Activated CD4-positive, alpha-beta T cell treated with anti-CD3 and anti-CD28 coated beads for 4 hours (primary cell): ENCODE measurements at places on chromosomes 5 and 9.

- DNase-seq = no peak
Measured at GRCh38 chr5:113489299-113489698, 1.0 kb upstream of the MCC start.

- no peak for DNase-seq
Measured at GRCh38 chr9:85268131-85268530, 473.6 kb downstream of the AGTPBP1 start.

DNA sequence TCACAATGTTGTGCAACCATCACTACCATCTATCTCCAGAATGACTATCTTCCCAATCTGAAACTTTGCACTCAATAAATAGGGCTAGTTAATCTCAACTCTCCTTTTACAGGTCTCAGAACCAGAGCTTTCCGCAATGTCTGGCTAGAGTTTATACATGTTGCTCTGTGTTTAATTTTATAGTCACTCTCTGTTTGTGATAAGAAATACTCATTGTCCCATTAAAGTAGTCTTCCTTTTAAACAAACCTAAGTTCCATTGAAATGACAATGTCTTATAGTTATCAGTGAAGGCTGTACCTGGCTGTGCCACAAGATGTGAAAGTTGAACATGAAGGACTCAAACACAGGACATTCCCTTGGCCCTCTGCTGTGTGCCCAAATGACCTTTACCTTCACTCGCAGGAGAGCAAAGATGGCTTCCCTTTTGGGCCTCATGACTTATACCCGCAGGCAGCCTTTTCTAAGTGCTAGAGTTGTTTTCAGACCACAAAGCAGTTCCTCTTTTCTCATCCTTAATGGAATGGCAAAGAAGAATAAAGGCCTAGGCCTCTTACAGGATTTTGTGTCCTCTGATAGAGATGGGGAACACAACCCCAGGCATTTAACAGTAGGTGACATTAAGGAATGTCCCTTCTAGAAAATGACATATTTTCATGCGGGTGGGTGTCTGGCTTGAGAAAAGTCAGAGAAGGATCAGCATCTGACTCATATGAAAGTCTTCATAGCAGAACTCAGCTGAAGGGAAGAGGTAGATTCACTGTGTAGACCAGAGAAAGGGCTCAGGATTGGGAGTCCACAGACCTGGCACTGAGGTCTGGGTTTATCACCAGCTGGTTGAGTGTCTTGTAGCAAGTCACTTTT lies 69.6 kb upstream of the ATP10B start:
- DNase-seq = no peak

- DNase-seq = no peak
Measured at GRCh38 chr5:79806741-79807140, 117.1 kb downstream of the CMYA5 start.

DNA sequence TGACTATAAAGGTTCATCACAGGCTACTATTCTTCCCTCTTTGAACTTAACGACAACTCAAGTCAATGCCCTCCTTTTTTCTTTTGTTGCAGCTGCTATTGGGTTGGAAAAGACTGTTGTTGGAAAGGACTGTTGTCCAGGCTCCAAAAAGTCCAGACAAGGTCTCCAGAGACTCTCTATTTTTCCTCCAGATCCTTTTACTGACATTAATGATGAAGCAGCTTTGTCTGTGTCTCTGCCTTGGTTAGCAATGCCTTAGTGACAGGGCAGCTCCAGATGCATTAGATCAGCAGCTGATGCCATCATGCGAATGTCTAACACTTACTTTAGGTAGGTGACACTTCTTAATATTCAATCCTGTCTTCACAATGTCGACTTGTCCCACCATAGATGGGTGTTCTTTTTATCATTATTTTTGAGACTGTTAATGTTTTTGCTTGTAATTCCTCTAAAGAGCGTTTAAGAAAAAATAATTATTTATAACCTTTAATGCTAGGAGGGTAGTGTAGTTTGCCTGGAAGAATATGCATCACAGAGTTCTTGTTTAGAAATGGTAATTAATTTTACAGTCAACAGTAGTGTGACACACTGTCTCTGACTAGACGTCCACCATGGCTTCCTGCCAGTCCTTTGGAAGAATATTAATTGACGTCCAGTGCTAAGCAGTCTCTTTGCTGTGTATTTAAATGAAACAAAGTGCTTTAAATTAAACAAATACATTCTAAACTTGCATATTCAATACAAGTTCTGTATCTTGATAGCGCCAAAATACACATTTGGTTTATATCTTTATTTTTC lies 492.2 kb downstream of the NR2F1-AS1 start:
- no peak for DNase-seq

DNA sequence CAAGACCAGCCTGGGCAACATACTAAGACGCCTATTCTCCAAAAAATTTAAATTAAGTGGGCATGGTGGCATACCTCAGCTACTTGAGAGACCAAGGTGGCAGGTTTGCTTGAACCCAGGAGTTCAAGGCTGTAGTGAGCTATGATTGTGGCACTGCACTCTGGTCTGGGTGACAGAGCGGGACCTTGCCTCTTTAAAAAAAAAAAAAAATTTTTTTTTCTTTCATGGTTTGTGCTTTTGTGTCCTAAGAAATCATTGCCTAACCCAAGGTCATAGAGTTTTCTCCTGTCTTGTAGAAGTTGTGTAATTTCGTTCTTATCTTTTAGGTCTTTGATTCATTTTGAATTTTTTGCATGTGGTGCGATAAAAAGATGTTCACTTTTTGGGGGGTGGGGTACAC lies 12.3 kb downstream of the GPBP1 start:
- DNase-seq = no peak

DNA sequence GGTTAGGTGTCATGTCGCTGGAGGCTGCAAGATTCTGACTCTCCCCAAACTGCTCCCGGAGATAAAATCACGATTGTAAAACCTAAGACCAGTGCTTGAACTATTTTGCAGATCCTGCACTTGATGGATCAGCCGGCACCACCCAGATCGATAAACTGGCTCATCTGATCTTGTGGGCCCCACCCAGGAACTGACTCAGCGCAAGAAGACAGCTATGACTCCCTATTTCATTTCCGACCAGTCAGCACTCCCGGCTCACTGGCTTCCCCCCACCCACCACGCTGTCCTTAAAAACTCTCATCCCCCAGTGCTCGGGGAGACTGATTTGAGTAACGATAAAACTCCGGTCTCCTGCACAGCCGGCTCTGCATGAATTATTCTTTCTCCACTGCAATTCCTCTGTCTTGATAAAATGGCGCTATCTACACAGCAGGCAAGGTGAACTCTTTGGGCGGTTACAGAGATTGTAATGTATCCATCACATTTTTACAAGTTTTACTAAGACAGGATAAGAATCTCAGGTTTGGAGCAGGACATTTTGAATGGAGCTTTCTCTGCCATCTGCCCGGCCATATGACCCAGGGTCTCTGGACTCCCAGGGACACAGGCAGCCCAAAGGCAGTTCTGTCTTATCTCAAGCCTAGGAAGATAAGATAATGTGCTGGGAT lies 10.6 kb upstream of the PPP1R26 start:
- peak; percentile 57 for DNase-seq

DNA sequence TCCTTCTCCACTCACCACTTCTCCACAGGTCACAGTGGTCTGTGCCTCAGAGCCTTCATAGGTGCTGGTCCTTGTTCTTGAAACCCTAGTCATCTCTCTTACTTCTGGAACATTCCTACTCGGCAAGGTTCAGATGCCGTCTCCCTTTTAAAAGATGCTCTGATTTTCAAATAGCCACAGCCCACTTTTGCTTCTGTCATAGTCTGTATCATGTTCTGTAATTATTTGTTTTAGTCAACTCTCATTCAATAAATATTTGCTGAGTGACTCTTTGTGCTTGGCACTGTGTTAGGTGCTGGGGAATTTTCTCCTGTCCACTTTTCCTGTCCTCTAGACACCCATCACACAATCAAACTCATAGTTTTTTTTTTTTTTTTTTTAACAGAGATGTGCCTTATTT lies 181.3 kb upstream of the IL12B start:
- DNase-seq = no peak

- DNase-seq = peak; percentile 16
Measured at GRCh38 chr5:157025093-157025698, 33.7 kb downstream of the HAVCR1 start.

- no peak for DNase-seq
Measured at GRCh38 chr5:151052836-151053235, 28.0 kb downstream of the TNIP1 start.

DNA sequence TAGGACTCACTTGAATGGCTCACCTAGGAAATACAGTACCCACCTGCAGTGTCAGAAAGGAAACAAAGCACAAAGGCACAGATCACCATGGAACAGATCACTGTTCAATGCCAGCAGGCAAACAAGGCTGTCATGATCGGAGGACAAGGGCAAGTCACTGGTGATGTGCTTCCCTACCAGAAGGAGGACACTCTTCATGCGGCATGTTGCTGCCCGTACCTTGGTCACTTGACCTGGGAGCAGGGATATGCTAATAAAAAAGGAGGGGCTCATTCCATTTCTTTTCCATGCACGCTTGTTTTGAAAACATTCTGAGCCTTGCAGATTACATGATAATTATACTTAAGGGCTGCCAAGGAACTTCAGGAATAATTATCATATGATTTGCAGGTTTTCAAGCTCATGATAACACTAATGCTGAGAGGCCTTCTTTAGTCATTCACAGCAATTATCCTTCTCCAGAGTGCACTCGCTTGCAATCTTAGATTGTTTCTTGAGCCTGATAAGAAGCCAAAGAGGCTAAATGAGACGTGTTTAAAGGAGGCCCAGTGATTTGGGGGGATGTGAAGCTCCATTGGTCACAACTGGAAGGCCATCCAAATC lies 36.1 kb upstream of the STARD4 start:
- DNase-seq = no peak

- DNase-seq = no peak
Measured at GRCh38 chr5:168151041-168151440, 140.4 kb upstream of the WWC1 start.

GRCh38 chr9:13744261-13744901 lies 464.9 kb upstream of the MPDZ start:
- DNase-seq = no peak

- DNase-seq = no peak
Measured at GRCh38 chr5:173712609-173713175, 96.2 kb upstream of the BOD1 start.

DNA sequence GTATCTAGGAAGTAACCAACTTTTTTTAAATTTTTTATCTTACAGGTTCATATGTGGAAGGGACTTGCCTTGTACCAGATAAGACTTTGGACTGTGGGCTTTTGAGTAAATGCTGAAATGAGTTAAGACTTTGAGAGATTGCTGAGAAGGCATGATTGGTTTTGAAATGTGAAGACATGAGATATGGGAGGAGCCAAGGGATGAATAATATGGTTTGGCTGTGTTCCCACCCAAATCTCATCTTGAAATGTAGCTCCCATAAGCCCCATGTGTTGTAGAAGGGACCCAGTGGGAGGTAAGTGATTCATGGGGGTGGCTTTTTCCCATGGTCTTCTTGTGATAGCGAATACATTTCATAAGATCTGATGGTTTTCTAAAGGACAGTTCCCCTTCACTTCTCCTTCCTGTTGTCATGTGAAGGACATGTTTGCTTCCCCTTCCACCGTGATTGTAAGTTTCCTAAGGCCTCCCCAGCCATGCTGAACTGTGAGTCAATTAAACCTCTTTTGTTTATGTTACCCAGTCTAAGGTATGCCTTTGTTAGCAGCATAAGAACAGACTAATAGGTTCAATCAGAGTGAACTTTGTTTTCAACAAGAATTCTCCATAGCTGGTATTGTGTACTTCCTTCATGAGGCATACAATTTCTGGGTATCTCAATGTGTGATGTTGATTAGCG lies 535.6 kb upstream of the MEF2C start:
- no peak for DNase-seq

DNA sequence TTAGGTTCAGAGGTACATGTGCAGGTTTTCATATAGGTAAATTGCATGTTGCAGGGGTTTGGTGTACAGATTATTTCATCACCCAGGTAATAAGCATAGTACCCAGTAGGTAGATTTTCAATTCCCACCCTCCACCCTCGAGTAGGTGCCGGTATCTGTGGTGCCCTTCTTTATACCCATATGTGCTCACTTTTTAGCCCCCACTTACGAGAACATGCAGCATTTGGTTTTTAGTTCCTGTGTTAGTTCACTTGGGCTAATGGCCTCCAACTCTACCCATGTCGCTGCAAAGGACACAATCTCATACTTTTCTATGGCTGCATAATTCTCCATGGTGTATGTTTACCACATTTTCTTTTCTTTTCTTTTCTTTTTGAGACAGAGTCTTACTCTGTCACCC lies 21.2 kb downstream of the ITK start:
- no peak for DNase-seq

DNA sequence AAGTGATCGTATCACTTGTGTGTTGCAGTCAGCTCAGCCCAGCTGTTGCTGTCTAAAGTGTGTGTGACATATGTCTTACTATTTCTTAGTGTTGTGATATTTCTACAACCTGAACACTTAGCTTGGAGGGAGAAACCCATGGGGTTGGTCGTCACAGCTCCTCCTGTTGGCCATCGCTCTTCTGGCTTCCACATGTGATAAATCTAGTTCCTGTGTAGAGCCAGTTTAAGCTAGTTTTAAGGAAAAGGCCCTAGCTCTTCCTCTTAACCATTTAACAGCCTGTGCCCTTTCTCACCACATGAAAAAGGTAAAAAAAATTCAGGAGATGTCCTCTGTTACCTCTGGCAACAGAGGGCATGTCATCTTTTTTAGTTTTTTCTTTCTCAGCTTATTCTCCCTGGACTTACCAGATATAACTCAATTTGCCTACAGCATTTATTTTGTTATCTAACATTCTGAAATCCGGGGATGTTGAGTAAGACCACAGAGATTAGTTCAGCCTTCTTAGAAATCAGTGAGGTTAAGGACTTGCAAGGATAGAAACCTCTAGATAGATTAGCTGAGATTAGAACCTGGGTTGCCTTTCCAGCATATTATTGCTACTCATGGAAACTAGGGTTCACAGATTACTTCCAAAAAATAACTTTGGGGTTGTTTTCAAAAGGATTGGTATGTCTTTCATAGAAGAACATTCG lies 100.4 kb downstream of the GAPVD1 start:
- DNase-seq = no peak

DNA sequence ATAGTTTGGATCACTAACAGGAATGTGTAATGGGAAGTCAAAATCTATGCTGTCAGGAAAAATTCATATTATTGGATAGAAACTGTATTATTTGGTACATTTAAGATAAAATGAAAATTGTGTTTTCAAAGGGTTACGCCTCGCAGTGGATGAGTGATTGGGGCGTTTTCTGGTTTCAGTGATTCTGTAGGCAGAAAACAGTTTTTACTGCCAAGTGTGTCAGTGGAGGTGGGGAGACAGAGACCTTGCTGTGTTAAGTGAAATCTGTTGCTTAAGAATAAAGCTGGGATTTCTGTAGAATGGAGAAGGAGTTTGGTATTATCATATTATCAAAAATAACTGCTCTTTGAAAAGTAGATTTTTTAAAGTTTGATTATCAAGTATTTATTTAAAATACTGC lies 69.7 kb downstream of the GHR start:
- DNase-seq = no peak

DNA sequence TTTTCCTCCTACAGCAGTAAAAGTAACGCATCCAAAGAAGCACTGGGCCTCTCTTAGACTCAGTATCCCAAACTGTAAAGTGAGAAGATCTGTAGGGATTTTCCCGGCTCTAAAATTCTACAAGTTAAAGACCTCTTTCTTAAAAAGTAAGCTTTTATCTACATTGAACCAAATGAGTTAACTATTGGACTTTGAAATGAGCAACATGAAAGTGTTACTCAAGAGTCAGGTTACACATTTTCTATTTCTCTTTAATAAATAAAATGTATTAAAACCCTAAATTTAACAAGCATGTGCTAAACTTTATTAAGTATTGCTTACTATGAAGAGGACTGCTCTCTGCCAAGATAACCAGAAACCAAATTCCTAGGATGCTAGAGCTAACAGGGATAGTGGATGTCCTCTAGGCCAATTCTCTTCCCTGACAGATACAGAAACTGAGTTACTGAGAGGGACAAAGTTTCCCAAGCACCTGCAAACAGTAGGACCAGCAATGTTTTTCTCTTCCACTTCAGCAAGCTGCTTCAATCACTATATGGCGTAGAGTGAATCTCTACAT lies 21.7 kb downstream of the NFIB start:
- DNase-seq = no peak
